ENCODE measurements at places on chromosomes 13 and 19.
A peak's percentile ranks its signal among the peaks of the same experiment; 100 is the strongest.

- no peak for DNase-seq
Observed at GRCh38 chr13:103556681-103557080, 490.5 kb upstream of the SLC10A2 start.

GRCh38 chr13:66071608-66072007 is 1158.5 kb downstream of the PCDH9 start:
- DNase-seq, result no peak

DNA sequence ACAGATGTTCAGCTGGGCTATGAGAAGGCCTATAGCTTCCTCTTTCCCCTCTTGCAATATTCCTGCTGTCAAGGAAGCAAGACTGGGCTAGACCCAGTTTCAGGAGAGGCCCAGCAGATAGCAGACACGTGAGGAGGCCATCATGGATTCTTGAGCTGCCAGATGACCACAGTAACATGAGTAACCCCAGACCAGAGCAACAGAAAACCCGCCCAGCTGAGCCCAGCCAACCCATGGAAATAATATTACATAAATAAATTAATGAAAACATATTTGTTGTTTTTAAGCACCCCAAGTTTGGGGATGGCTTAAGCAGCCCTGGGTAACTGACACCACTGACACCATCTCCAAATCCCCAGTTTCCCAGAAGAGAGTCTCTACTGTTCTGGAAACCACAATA is 50.2 kb upstream of the PDCD5 start:
- no peak for DNase-seq

GRCh38 chr19:8333767-8334457 is 9.2 kb downstream of the KANK3 start:
- DNase-seq, result no peak

DNA sequence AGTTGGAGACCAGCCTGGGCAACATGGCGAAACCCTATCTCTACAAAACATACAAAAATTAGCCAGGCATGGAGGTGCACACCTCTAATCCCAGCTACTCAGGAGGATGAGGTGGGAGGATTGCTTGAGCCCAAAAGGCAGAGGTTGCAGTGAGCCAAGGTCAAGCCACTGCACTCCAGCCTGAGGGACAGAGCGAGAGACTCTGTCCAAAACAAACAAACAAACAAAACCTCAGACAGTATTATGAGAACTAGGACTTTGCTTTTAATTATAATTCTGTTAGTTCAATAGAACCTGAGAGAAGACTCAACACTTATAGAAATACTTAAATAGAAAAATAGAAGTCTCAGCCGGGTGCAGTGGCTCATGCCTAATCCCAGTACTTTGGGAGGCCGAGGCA is 31.1 kb upstream of the TPM4 start:
- DNase-seq, result no peak

- DNase-seq, result no peak
Observed at GRCh38 chr13:42038661-42039456, 9.6 kb upstream of the DGKH start.

GRCh38 chr13:40966298-40966697 is 52.8 kb downstream of the ELF1 start:
- DNase-seq, result no peak

DNA sequence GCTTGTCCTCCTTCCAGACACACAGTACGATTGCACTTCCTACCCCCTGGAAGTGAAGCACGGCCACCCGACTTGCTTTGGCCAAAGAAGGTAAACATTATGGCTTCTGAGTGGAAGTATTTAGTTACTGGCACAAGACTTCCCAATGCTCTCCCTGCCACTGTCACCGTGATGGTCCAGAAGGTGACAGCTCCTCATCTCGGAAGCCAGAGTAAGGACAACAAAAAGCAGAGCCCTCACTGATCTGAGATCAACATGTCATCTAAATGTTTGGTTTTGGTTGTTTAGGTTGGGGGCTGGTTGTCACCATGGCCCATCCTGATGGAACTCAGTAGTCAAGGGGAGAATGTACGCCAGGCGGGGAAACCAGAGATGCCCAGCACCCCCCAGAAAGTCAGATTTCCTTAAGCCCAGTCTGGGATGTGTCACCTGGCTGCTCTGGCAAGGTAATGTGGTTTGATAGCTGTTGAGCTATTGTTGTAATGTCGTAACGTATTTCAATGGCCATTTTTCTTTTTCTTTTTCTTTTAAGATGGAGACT is 170.1 kb upstream of the ZNF536 start:
- DNase-seq, result no peak

- no peak for DNase-seq
Observed at GRCh38 chr19:40597329-40597838, 3.8 kb upstream of the LTBP4 start.

DNA sequence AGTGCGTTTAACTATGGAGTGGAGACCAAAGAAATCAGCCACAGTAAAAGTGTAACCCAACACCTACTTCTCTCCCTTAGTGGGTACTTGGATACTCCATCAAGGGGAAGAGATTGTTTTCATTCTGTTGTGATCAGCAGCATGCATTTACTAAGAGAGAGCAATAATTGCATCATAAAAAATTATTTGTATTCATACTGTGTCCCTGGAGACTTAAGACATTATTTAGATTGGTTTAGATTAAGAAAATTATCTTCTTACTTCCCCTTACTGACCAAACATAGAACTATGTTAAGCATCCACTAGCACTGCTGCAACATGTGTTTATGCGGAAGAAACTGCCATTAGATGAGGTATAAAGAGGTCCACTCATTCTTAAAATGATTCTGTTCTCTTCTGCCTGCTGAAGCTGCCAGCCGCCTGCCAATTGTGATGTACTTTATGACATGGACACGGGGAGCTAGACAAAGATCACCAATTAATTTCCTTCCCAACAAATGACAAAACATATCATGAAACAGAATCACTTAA is 738.5 kb downstream of the DIAPH3 start:
- peak; percentile 57 for DNase-seq

- no peak for DNase-seq
Observed at GRCh38 chr13:37534676-37535075, 63.9 kb downstream of the POSTN start.

- DNase-seq, result no peak
Observed at GRCh38 chr13:50131920-50132903, 117.0 kb downstream of the KCNRG start.

GRCh38 chr13:112506046-112506445 is 81.9 kb downstream of the TUBGCP3 start:
- DNase-seq, result no peak

DNA sequence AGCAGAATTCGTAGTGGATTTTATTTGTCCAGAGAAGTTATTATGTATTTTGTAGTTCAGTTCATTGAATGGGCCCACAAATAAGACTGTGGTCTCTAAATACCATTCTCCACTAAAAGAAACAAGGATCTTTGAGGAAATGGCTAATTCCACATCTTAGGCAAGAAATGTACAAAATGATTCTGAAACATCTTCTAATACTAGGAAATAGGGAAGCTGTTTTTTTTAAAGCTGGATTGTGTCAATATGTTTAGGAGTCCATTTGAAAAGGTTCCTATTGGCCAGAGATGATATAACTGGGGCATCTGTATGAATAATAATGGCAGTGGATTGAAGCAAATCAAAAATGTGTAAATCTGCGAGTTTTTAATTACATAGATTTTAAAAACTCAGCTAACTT is 88.5 kb upstream of the SIAH3 start:
- no peak for DNase-seq

GRCh38 chr13:91660076-91660415 is 261.6 kb downstream of the GPC5 start:
- DNase-seq, result no peak

DNA sequence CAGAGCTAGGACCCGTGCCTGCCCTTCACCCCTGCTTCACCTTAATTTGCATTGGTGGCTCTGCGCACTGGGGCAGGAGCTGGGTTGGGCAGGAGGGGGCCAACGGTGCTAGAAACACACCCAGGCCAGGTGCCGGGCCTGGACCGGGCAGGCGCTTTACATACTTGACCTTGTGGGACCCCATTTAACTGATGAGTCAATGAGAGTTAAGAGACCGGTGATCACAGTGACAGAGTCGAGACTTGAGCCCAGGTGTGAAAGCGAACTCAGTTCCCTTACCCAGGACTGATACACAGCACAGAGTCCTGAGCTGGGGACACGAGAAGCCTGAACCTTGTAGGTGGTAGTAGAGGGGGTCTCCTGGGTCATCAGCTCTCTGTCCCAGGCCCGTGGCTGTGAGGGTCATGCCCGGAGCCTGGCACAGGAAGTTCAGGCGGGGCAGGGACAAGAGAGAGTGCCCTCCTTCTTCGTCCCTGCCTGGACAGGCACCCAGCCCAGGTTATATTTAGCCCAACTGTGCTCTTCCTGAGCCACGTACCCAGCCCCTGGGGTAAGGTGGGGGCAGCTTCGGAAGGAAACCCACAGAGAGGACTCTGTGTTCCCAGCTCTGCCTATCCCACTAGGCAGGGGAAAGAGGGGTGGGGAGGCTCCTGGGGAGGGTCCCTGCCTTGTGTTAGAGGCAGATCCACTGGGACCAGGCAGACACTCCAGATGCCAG is 1.9 kb downstream of the PRX start:
- DNase-seq, result no peak

GRCh38 chr13:62040806-62041205 is 625.2 kb upstream of the PCDH20 start:
- DNase-seq, result no peak

- no peak for DNase-seq
Observed at GRCh38 chr19:1468274-1468820, 10.7 kb downstream of the C19orf25 start.

DNA sequence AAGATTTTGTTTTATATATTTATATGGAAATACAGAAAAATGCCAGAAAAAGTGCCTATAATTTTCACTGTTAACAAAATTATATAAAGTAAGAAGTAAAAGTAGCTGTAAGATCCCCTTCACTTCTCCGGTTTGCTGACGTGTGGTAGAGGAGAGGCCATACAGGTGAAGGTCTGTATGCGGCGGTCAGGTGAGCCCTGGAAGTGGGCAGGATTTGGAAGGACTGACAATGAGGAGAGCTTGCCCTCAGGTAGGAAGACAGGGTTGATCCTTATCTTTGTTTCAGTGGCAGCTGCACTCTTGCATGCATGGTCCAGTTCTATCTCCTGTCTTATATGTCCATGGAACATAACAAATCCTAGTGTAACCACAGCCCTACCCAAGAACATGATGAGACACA is 16.9 kb upstream of the TFDP1 start:
- no peak for DNase-seq

DNA sequence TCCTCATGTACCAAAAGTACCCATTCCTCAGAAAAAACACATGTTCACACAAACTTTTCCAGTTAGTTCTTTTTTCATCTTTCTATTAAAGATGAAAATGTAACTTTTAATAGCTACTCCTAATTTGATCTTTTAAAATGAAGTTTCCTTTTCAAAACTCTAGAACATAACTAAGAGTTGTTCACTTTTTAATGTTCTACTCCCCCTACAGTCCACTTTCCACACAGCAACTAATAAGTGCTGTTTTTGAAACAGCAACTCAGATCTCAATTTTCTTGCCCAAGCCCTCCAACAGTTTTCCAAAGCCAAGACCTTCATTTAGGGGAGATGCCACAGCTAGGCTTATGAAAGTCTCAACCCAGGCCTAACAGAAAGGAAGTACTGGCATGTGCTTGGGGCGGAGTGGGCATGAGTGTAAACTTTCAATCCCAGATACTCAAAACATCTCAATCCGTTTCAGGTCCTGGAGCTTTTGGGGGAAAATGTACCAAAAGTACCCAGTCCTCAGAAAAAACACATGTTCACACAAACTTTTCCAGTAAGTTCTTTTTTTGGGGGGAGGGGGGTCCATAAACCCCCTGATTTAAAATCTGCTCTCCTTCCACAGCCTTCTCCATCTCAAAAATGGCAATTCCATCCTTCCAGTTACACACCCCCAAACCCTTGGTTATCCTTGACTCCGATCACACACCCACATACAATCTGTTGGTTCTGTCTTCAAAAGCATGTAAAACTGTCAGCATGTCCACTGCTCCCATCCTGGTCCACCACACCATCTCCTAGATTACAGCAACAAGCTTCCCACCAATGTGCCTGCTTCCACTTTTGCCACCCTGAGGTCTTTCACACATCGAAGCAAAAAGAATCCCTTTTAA is 2.0 kb downstream of the FBL start:
- peak; percentile 50 for DNase-seq

GRCh38 chr19:44512326-44513298 is 12.3 kb upstream of the ZNF180 start:
- peak; percentile 33 for DNase-seq

- DNase-seq, result no peak
Observed at GRCh38 chr19:14410091-14411051, 8.8 kb downstream of the DDX39A start.

GRCh38 chr19:43532571-43532961 is 422 bp upstream of the ZNF575 start:
- DNase-seq, result no peak

- peak; percentile 47 for DNase-seq
Observed at GRCh38 chr19:42683917-42684513, 56.3 kb downstream of the PSG3 start.

DNA sequence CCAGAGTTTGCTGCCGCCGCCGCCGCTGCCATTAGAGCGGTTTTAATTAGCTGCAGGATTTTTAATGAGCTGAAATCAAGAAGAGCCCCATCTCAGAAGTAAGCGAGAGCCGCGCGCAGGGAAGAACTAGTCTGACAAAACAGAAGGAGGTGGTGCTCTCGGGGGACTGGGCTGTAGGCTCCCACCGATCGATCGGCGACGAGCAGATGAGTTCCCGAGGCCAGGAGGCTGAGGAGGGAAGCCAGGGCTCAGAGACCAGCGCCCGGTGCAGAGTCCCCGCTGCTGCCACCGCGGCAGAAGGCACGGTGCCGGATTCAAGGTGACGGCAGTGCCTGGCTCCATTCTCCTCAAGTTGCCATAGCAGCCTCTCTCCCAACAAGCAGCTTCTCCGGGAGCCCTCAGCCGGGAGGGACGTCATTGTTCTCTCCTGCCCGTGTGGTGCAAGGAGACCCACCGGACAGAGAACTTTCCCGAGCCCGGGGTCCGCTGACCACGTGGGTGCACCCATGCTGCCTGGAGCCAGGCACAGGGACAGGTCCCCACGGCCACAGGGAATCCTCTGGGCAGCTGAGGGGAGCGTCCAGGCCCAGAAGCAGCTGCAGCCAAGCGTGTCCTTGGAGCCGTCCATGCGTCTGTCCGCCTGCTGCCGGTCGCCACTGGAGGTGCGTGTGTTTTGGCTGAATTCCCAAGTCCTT is 62.9 kb downstream of the CHST8 start:
- DNase-seq, result no peak

GRCh38 chr19:21835429-21835809 is 563 bp downstream of the ZNF43 start:
- DNase-seq, result no peak

Data from HS-27A (cell line).